T-helper 17 cell (primary cell): ENCODE measurements at places on chromosomes 2 and 18. TPM values are rescaled to one million over a fixed set of nuclear protein-coding genes. Genes with fewer than 3 reads are reported as not detected.

ECEL1 gene
- not detected for total RNA-seq

- no peak for DNase-seq
Observed at GRCh38 chr2:2664989-2665833, 334.1 kb upstream of the MYT1L start.

GRCh38 chr2:24111407-24111901 is 11.7 kb downstream of the PFN4 start:
- DNase-seq = no peak

GRCh38 chr2:60339286-60339685 is 214.2 kb downstream of the BCL11A start:
- no peak for DNase-seq

DNA sequence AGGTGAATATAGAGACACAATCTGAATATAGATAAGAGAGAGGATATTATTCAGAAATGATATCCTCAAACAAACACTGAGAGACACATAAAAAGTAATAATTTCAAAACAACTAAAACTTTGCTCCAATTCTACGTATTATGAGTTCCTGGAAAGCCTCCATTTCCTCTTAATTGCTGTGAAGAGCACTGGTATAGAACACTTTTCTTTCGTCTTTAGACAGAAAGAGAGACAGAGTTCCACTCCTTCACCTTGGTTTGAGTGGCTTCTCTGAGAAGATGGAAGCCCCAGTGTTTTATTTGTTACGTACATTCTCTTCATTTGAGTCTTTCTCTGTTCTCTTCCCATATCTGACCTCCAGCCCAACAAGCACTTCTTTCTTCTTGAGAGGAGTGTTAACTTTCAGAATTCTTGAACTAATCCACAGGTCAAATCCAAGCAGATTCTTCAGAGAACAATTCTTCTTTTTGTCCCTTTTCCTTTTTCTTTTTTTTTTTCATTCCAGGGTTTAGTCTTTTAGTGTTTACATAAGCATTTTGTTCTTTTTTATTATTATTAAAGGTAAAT is 6.4 kb upstream of the PIK3C3 start:
- DNase-seq = no peak

PRKAG3 gene
- not detected for total RNA-seq

NAT8 gene
- total RNA-seq = not detected

EHBP1 gene
- 24.5 TPM for total RNA-seq

ATOH8 gene
- total RNA-seq = not detected

GRCh38 chr2:17317439-17317976 is 200.7 kb downstream of the RAD51AP2 start:
- no peak for DNase-seq

DNA sequence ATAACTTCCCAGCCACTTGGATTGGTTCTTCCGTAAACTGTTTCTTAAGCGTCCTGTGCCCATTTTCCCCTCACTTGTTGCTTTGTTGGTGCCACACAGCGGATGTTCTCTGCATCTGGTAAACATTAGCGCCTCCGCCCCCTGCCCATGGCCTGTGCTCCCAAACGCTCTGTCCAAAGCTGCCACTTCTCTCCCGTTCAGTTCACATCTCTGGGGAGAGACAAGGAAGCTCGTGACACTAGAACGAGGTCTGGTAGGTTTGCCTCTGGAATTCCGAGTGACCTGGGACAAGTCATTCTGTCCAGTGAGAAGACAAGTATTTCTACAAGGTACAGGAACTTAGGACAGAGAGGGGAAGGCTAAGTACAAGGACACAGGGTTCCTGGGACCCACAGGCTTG is 9.4 kb downstream of the COPS9 start:
- no peak for DNase-seq

GRCh38 chr2:171225302-171225980 is 64.7 kb upstream of the TLK1 start:
- DNase-seq = no peak
